Activated T-helper 2 cell treated with anti-CD3 and anti-CD28 coated beads, Interferon-gamma antibody, Interleukin-2, Interleukin-4, amounts not matched to agents 10 μg/mL and 5 μg/mL and 100 μg/mL, durations not matched to agents 14 hours and 24 hours and 36 hours (primary cell): ENCODE measurements at places on chromosomes 1 and 21. TPM values are rescaled to one million over a fixed set of nuclear protein-coding genes. Genes with fewer than 3 reads are reported as not detected.

The WNT9A gene
- 0.05 TPM in 1 of 2 replicates, not detected in the other for total RNA-seq

The YTHDF2 gene
- total RNA-seq, result 88.2 and 98.4 TPM in 2 replicates

The OR2T35 gene
- not detected in 2 replicates for total RNA-seq

The PRELP gene
- total RNA-seq, result not detected in 2 replicates

The ZNF593OS gene
- not detected in 2 replicates for total RNA-seq

The RCSD1 gene
- 84.9 and 91.9 TPM in 2 replicates for total RNA-seq

The BPNT1 gene
- 29.8 and 30.6 TPM in 2 replicates for total RNA-seq

The GUCA2A gene
- total RNA-seq, result not detected in 2 replicates

The DLGAP3 gene
- 0.32 and 0.48 TPM in 2 replicates for total RNA-seq

The RIMKLA gene
- 5.2 and 5.3 TPM in 2 replicates for total RNA-seq

DNA sequence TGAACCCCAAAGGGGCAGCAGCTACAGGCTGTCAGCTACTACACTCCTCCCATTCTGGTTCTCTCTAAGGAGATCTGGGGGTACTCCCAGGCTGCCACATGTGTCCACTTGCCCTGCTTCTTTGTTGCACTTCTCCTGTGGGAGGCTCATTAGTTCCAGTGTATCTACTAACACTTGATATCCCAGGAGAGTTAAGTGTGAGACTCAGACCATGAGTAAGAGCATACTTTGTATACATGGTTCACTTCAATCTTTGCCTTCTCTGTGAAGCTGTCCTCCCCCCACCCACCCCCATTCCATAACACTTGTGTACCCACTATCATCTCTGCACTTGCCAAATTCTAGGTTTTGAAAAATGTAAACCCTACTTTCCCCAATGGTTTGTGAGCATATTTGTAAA is 34.9 kb upstream of the GADD45A start:
- H3K4me3 ChIP-seq, result no peak overlapping the region
- no peaks in the 10 kb centered on the region for H3K36me3 ChIP-seq
- H3K27ac ChIP-seq, result no peak overlapping the region

GRCh38 chr1:160432371-160432786 is 32.0 kb downstream of the VANGL2 start:
- H3K36me3 ChIP-seq, result peaks cover 19% of the 10 kb centered on the region
- no peak for DNase-seq
- no peak overlapping the region for H3K4me3 ChIP-seq
- H3K27me3 ChIP-seq, result no peaks in the 10 kb centered on the region
- H3K27ac ChIP-seq, result peak overlapping the region; percentile 54
- peaks cover 51% of the 10 kb centered on the region for H3K4me1 ChIP-seq

DNA sequence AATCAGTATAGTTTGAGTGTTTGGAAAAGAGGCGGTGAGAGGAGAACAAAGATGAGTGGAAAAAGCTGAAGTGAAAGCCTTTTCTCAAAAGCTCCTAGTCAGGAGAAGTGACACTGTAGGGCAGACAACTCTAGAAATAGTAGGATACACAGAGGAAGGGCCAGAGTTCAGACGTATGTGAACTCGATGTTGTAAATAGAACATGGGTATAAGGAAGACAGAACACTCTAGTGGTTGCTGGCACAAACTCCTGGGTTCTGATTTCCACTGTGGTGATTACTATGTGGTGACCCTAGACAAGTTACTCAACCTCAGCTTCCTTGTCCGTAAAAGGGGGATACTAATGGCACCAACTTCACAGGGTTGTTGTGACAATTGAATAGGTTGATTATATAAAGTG is 30.2 kb upstream of the MGST3 start:
- H3K4me3 ChIP-seq, result no peak overlapping the region
- no peak for DNase-seq
- H3K27me3 ChIP-seq, result peaks cover 10% of the 10 kb centered on the region
- peaks cover 30% of the 10 kb centered on the region for H3K4me1 ChIP-seq

DNA sequence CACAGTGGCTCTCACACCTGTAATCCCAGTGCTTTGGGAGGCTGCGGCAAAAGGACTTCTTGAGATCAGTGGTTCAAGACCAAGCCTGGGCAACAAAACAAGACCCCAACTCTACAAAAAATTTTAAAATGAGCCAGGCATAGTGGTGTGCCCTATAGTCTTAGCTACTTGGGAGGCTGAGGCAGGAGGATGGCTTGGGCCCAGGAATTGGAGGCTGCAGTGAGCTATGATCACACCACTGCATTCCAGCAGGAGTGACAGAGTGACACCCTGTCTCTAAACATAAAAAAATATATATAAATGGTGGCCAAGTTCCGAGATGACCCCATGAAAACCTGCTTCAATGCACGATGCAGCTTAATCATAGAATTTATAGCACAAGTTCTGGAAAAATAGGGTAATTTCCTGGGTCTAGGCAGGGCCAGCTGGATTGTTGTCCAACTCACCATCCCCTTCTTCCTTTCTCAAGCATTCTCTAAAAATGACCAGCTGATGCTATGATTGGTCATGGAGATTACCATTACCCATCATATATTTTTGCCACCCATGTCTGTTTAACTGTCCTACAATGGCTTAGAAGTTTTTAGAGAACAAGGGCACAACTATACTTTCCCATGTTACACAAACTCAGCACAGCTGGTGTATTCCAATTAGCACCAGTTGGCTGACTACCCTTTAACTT is 5.3 kb upstream of the GNPAT start:
- H3K36me3 ChIP-seq, result peaks cover 67% of the 10 kb centered on the region
- no peak for DNase-seq
- H3K27me3 ChIP-seq, result no peaks in the 10 kb centered on the region

DNA sequence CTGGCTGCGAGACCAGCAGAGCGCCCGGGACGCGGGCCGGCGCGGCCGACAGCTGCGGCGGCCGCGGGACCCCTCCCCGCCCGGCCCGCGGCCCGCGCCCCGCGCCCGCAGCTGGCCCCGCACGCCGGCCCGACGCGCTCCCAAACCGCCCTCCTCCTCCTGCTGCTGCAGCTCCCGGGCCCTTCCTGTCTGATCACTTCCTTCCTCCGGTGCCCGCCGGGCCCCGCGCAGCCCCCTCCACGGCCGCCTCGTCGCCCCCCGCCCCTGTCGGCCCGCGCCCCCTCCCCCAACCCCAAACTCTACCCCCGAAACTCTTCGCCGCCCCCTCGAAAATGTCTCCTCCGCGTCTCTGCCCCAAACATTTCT is 594 bp downstream of the LUZP1 start:
- H3K27me3 ChIP-seq, result peaks cover 2% of the 10 kb centered on the region
- H3K27ac ChIP-seq, result peak overlapping the region; percentile 85

GRCh38 chr1:108957888-108958287 is 5.4 kb downstream of the CLCC1 start:
- no peak overlapping the region for H3K27ac ChIP-seq
- DNase-seq, result no peak
- peaks cover 3% of the 10 kb centered on the region for H3K27me3 ChIP-seq

- H3K27ac ChIP-seq, result no peak overlapping the region
- H3K36me3 ChIP-seq, result peaks cover 77% of the 10 kb centered on the region
- H3K27me3 ChIP-seq, result no peaks in the 10 kb centered on the region
- no peak overlapping the region for H3K4me3 ChIP-seq
- H3K4me1 ChIP-seq, result peaks cover 32% of the 10 kb centered on the region
- no peak for DNase-seq
Observed at GRCh38 chr1:84946631-84947030, 50.3 kb downstream of the MCOLN2 start.

- H3K27ac ChIP-seq, result peak overlapping the region; percentile 53
- DNase-seq, result no peak
- H3K4me1 ChIP-seq, result peaks cover 52% of the 10 kb centered on the region
- H3K36me3 ChIP-seq, result peaks cover 34% of the 10 kb centered on the region
- no peak overlapping the region for H3K4me3 ChIP-seq
- no peaks in the 10 kb centered on the region for H3K27me3 ChIP-seq
Observed at GRCh38 chr21:37447288-37447936, 80.8 kb downstream of the DYRK1A start.

- H3K36me3 ChIP-seq, result no peaks in the 10 kb centered on the region
- DNase-seq, result no peak
- no peaks in the 10 kb centered on the region for H3K27me3 ChIP-seq
- no peaks in the 10 kb centered on the region for H3K4me1 ChIP-seq
- H3K27ac ChIP-seq, result no peak overlapping the region
- no peak overlapping the region for H3K4me3 ChIP-seq
Observed at GRCh38 chr1:2474104-2474844, 1.8 kb upstream of the PLCH2 start.

GRCh38 chr1:232333419-232333767 is 296.5 kb downstream of the SIPA1L2 start:
- H3K27me3 ChIP-seq, result no peaks in the 10 kb centered on the region
- no peaks in the 10 kb centered on the region for H3K36me3 ChIP-seq
- H3K4me3 ChIP-seq, result no peak overlapping the region
- peaks cover 6% of the 10 kb centered on the region for H3K4me1 ChIP-seq
- H3K27ac ChIP-seq, result no peak overlapping the region

- DNase-seq, result no peak
- H3K27me3 ChIP-seq, result peaks cover 2% of the 10 kb centered on the region
- H3K36me3 ChIP-seq, result no peaks in the 10 kb centered on the region
- no peak overlapping the region for H3K4me3 ChIP-seq
- peaks cover 40% of the 10 kb centered on the region for H3K4me1 ChIP-seq
Observed at GRCh38 chr21:35506352-35506751, 457.2 kb upstream of the RUNX1 start.

DNA sequence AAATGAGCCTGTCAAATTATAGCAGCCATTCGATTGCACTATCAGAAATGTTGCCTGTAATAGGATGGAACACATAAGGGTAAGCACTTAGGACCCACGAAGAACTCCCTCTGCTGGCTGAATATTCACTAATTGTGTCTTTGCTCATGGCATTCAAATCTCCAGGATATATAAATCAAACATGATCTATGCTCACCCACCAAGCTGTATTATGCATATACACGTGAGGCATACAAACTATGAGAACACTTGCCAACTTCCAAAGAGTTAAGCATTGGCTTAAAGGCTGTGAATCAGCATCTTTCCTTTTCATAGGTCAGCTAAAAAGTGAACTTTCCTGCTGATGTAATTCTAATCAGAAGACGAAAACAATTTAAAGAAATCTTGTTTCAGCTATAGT is 34.5 kb downstream of the TMPRSS15 start:
- no peaks in the 10 kb centered on the region for H3K36me3 ChIP-seq
- H3K4me1 ChIP-seq, result no peaks in the 10 kb centered on the region
- DNase-seq, result no peak
- no peak overlapping the region for H3K27ac ChIP-seq
- H3K4me3 ChIP-seq, result no peak overlapping the region

DNA sequence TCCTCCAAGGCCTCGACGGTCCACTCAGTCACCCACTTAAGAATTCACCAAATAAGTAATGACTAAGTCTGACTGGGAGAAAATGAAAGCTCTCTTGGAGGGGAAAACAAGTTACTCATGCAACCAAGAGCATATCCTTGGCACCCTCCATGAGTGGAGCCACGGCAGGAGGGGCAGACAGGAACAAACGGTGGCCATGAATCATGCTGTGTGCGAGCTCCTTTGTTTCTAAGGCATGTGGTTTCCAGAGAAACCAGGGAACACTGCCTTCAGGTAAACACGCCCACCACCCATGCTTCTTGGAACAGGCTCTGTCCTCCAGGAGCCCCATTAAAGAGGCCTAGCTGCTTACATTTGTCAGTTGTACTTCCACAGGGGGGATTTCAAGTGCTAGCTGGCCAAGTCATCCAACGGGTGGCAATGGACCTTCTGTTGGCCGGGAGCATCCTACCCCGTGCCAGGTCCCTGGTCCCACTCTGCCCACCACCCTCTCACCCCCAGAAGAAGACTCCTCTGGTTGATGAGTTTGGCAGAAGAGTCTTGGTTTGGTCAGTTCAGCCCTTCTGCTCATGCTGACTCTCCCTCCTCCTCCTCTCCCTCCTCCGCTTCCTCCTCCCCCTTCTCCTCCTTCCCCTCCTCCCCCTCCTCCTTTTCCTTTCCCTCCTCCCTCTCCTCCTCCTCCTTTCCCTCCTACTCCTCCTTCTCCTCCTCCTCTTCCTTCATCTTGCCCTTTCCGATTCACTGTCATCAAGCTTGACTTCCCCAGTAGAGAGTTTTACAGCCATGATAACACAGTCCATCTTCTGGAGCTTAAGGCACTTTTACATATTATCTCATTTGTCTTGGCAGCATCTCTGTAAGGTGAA is 107.6 kb downstream of the CCDC185 start:
- no peak overlapping the region for H3K27ac ChIP-seq
- H3K4me1 ChIP-seq, result no peaks in the 10 kb centered on the region
- DNase-seq, result no peak
- H3K27me3 ChIP-seq, result no peaks in the 10 kb centered on the region

DNA sequence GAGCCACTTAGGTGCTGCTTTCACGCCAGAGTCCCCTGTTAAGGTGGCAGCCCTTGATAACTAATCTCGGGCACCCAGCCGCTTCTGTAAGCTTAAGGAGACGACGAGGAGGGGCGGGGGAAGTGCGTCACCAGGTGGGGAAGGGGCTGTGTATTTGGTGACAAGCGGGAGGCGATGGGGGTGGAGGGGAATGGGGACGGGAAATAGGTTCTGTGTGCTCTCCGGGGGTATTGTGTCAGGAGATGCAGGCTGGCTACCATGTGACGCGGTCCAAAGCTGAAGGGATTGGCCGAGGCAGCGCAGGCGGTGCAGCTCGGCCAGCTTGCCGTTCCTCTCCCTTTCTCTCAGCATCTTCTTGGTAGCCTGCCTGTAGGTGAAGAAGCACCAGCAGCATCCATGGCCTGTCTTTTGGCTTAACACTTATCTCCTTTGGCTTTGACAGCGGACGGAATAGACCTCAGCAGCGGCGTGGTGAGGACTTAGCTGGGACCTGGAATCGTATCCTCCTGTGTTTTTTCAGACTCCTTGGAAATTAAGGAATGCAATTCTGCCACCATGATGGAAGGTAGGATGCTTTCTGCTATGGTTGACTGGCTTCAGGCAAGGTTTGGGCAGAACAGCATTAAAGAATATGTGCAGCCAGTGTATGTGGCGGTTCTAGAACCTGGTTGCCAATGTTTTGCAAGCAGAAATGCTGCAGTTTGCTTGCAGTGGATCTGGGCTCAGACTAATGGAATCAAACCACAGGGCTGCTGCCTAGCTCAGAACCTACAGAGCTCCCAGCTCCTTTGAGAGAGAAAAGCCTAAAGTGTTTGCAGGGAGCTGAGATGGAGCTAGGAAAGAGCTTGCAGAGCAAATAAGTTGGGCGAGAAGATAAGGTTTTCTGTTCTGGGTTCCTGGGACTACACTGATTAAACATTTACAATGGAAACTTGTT is at the start of gene SGIP1:
Gene SGIP1, plus strand, starts transcription at position 350 of the 937 bp plus-strand sequence. Its CDS starts 206 bp downstream, at position 556.
- no peaks in the 10 kb centered on the region for H3K36me3 ChIP-seq
- peak within 1 kb of the TSS; percentile 70 for H3K4me3 ChIP-seq
- no peak for DNase-seq
- peaks cover 57% of the 10 kb centered on the region for H3K27me3 ChIP-seq
- H3K27ac ChIP-seq, result no peak within 1 kb of the TSS

DNA sequence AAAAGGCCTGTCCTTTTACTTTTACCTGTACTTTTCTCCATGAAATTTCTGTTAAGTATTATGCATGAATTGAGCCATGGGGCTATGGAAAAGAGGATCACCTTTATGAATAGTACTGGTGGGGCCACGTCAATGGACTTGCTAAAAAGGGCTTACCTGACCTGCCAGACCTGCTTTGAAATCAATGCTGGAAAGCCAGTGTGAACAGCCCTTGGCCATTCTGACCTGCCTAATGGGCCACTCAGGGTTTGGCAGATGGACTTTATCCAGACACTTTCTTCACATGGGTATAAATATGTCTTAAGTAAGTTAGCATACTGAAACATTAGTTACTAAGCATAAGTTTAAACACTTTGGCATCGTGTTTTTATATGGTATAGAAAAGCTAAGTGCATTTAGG is 8.3 kb upstream of the GUK1 start:
- H3K36me3 ChIP-seq, result no peaks in the 10 kb centered on the region
- H3K4me3 ChIP-seq, result no peak overlapping the region
- H3K4me1 ChIP-seq, result peaks cover 4% of the 10 kb centered on the region
- H3K27ac ChIP-seq, result no peak overlapping the region

- H3K36me3 ChIP-seq, result no peaks in the 10 kb centered on the region
- no peak overlapping the region for H3K4me3 ChIP-seq
- no peak overlapping the region for H3K27ac ChIP-seq
Observed at GRCh38 chr1:78712467-78713051, 62.9 kb downstream of the IFI44 start.
